ENCODE measurements at places on chromosomes 7 and 10.

- no peak for DNase-seq
These were observed 116.4 kb downstream of the ITGB8 start for GRCh38 chr7:20447021-20447650.

DNA sequence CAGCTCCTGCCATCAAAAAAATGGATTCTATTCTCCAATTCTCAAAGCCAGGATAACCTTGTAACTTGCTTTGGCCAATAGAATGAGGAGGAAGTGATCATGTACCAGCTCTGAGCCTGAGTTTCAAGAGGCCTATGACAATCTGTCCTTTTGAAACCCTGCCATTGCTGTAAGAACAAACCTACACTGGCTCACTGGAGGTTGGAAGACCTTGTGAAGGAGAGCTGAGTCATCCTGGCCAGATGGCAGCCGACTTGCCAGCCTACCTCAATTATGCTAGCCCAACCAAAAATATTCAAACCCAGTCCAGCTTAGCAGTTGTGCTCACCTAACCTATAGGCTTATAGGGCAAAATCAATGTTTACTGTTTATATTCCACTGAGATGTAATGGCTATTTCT, 93.0 kb downstream of the HGF start:
- no peak for DNase-seq

GRCh38 chr7:104993217-104993862, 20.7 kb upstream of the KMT2E start:
- DNase-seq = no peak

- no peak for DNase-seq
These were observed 15.4 kb downstream of the NAMPT start for GRCh38 chr7:106269254-106269961.

GRCh38 chr10:81248886-81249285, 626.1 kb upstream of the NRG3 start:
- DNase-seq = no peak

- no peak for DNase-seq
These were observed 3.0 kb upstream of the LIPK start for GRCh38 chr10:88702848-88703597.

Measured in stimulated activated CD8-positive, alpha-beta memory T cell treated with anti-CD3 and anti-CD28 coated beads, Interleukin-7, amount 100 ng/mL, for 1 hour (primary cell).